ENCODE measurements at places on chromosomes 4 and X.

DNA sequence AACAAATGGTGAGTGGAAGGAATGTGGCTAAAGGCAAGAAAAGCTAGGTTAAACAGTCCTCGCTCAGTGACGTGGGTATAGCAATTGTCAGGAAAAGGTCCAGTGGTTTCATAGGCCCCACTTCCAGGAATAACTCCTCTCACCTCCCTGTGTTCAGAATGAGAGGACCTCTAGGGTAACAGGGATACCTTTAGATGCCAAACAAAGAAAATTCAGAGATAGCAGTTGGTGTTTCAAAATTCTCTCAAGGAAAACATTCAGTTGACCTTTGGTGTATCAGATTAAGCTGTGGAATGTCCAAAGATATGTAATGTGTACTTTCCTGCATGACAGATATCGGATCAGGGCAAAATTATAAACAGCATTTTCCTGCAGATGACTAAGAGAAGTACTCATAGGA is 155.9 kb downstream of the ARHGAP6 start:
- DNase-seq, result no peak

- DNase-seq, result no peak
These were observed 9.4 kb upstream of the CCNQ start for GRCh38 chrX:153608376-153608775.

GRCh38 chr4:153520801-153521329 is 54.7 kb downstream of the TMEM131L start:
- no peak for DNase-seq

- DNase-seq, result no peak
These were observed 125.7 kb downstream of the PALLD start for GRCh38 chr4:168622600-168622999.

- DNase-seq, result no peak
These were observed 167.1 kb downstream of the EFNB1 start for GRCh38 chrX:68995780-68996551.

- DNase-seq, result no peak
These were observed 4.5 kb upstream of the PDE6B start for GRCh38 chr4:620851-621261.

DNA sequence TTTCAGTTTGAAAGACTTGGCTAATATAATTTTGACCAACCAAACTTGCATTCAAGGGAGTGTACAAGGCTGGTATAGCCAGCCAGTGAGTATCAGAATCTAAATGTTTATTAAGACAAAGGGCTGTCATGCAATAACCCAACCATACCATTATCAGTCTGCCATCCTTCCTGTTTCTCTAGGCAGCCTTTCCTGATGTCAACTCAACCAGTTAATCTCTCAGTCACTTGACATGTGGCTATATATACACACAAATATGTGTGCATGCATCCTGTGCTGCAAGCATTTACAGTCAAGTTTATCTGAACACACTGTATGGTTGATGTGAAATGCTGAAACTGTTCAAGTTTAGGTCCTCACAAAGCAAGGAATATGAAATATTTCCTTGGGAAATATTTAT is 17.2 kb downstream of the BTK start:
- DNase-seq, result no peak

- DNase-seq, result no peak
These were observed 26.0 kb upstream of the GLRA3 start for GRCh38 chr4:174855050-174855449.

DNA sequence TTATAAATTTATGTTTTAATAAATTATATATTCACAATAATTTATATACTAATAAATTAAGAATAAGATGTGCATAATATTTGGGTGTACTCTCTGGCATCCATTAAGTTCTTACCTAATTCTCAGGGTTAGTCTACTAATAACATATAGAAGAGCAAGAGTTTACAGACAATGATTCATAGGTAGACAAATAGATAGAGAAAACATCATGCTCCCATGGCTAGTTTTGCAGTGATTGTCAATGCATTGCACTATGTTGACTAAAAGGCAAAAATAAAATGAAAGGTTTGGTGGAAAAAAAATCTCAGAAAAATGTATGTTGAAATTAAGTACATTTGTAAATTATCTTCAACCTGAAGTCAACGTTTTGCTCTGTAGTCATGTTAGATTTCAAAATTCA is 606.0 kb downstream of the KCTD8 start:
- no peak for DNase-seq

GRCh38 chr4:148211533-148211932 is 230.7 kb downstream of the NR3C2 start:
- no peak for DNase-seq

GRCh38 chr4:80202190-80202711 is 4.9 kb downstream of the PRDM8 start:
- peak; percentile 96 for DNase-seq

DNA sequence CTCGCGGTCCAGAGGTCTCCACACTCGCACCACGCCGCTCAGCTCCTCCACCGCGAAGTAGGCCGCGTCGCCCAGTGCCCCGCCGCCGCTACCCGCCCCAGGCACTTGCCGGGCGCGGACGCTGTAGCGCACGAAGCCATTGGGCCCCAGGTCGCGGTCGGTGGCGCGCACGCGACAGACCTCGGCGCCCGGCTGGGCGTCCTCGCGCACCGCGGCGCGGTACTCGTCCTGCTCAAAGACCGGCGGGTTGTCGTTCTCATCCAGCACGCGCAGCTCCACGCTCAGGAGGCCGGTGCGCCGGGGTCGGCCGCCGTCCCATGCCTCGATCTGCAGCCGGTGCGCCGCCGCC is 1.4 kb downstream of the DCHS2 start:
- DNase-seq, result no peak

DNA sequence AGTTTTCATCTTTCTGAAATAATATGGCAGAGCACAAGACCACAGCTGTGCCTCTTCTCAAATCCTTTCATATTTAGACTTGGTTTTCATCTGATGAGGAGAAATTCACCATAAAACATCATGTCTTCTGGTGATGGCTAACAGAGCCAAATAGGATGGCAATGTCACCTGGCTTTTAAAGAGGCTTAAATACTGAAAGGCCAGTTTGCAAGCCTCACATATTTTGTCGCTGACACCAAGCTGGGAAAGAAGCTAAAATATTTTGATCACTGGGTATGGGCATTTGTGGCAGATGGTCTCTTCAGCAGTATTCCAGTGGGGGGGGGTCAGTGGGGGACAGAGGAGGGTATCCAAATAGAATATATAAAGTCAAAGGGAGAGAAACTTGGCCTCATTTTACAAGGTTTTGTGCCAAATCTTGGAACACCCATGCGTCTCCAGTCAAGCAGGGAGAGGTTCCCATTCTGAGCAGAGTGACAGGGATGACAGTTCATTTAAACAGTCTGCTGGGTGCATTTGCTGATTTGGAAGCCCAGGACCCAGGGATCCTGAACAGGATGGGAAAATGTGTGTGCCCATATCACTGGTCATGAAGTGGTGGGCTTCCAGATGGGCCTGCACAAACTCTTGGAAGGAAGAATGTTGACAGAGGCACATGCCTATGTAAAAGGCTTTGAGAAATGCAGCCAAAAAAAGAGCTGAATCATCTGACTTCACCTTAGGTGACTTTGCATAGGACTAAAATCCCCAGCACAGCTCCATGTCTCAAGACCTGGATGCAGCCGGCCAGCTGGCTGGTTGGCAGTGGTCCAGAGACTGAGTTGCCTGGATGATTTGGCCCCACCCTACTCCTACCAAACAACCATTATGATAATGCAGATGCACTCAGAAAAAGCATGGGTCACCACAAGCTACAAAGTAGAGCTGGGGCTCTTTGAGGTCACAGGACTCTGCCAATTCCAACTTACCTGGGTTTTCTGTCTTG is 484.4 kb upstream of the NR3C2 start:
- no peak for DNase-seq

DNA sequence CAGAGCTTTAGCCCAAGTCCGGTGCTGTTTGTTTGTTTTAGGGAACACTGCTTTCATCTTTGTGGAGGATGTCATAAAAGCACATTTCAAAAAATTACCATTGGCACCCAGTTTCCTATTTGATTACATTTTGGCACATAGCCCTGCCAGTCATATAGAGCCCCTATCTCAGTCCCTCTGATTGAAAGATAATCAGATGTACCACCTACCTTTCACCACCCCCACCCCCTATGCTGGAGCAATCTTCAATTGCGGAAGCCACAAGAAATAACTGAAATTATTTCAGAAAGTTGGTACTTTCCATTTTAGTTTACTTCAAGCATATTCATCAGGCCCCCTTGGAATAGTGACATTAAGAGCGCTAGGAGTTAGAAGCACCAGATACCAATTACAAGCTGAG is 136.7 kb upstream of the RPL34 start:
- no peak for DNase-seq

GRCh38 chr4:60366661-60367060 is 833.5 kb upstream of the ADGRL3 start:
- DNase-seq, result no peak

DNA sequence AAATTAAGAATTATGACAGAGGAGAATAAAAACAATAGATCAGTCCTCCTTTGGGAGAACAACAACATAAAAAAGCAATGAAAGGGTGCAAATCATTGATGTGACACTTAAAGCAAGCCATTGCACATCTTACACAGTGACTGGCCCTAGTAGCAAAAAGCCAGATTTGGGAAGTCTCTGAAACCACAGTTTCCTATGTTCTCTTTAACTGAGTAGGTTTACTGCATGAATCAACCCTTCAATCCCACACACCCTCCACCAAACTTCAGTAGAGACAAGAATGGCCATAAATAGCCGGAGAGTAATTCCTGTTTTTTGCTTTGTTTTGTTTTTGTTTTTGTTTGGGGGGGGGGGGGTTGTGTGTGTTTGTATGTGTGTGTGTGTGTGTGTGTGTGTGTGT is 180.8 kb downstream of the VEGFC start:
- DNase-seq, result no peak

- DNase-seq, result no peak
These were observed 22.1 kb downstream of the PKD2 start for GRCh38 chr4:88029556-88029955.

GRCh38 chr4:4820261-4820660 is 39.2 kb upstream of the MSX1 start:
- DNase-seq, result peak; percentile 96

DNA sequence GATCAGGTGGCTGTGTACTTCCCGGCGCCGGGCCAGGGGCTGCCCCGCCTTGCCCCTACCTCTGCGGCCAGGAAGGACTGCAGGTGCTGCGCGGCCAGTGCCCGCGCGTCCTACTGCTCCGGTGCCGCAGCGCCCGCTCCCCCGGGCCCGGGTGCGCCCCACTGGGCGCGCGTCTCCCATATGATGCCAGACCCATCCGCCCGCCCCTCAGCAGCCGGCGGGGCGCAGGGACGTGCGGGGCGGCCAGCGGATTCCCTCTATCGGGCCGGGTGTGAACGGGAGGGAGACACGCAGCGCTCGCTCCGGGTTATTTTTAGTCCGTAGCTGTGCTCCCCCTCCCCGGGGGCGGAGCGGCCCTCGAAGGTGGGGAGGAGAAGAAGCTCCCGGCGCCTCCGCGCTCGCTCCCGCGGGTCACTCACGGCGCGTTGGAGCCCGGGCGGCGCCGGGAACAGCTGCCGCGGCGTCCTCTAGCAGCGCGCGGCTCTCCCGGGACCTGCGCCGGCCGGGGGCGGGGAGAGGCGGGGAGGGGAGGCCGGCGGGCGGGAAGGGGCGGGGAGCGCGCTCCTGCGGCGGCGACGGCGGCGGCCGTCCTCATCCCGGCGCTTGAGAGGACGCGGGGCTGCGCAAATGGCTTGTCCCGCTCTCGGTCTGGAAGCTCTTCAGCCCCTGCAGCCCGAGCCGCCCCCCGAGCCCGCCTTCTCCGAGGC is 103.6 kb downstream of the UCHL1 start:
- peak; percentile 88 for DNase-seq

- no peak for DNase-seq
These were observed 164.0 kb upstream of the RASGEF1B start for GRCh38 chr4:81635739-81636138.

DNA sequence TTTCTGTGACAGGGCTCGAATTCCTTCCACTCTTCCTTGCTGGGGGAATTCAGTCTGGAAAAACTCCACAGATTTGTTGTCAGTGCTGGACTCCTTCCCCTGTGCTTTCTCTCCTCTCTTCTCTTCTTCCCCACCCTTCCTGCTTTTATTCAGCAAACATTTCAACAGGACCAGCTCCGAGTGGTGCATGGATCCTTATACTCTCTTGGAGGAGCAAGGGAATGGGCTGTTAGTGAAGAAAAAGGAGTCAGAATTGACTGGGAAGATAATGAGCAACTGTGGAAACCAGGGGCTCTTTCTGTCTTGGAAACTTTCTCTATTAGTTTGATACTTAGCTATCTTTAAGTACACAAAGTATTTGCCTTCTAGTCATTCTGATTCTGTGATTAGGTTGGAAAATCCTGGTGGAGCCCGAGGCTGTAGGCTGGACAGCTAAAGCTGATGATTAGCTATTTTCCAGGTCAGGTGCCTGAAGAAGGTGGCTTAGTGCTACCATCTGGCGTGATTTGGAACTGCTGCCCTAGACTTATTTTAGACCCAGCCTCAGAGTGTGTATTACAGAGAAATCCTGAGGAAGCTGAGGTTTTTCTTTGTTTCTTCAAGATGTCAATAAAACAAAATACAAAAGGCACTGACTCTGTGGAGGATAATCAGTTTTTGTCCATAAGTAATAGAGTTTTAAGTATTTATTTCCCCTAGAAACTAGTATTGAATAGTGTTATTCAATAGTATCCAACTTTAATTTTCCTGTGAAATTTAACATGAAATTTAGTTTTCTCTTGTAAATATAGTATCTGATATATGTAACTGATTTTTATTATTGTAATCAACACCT is 38.4 kb downstream of the NAP1L5 start:
- no peak for DNase-seq

GRCh38 chr4:103074744-103075434 is 1.7 kb downstream of the SLC9B2 start:
- DNase-seq, result no peak

- no peak for DNase-seq
These were observed 76.7 kb downstream of the AFF1 start for GRCh38 chr4:87011340-87012034.

- DNase-seq, result no peak
These were observed 344.7 kb downstream of the PABPC4L start for GRCh38 chr4:133856731-133857355.

DNA sequence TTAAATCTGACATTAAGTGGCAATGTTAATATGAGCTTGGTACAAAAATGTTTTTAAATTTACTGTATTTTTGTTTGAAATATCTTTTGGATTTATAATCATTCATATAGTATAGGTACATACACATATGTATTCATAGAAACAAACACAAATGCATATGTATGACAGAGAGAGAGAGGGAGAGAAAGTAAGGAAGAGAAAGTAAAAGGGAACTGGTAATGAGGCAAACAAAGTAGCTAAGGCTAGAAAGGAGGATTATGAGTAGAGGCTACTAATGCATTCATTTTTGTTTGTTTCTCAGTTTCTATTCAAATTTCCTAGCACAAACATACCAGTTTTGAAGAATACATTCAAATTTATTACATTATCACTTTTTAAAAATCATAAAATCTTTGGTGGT is 132.4 kb downstream of the GLRA3 start:
- DNase-seq, result no peak

DNA sequence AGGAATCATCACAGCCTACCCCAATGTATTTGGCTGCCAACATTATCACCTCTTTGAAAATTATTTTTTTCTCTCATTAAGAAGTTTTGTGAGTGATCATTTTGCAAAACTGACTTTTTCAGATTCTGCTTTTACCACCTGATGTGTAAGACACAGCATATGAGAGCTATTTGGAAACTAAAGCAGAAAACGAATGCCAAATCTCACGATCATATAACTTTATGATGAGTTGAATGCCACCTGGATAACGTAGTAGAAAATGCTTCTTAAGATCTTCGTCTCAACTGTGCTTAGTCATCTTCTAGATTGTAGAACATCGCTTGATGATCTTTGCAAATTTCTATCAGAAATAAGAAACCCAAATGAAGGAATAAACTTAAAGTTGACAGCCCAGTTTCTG is 21.3 kb upstream of the GRXCR1 start:
- DNase-seq, result no peak

GRCh38 chr4:9949573-9949972 is 71.7 kb downstream of the SLC2A9 start:
- DNase-seq, result no peak
